Stimulated activated CD4-positive, alpha-beta T cell treated with anti-CD3 and anti-CD28 coated beads, Interleukin-1b, Interleukin-23, amount 100 ng/mL, for 4 hours (primary cell): ENCODE measurements at places on chromosomes 2 and 18.

DNA sequence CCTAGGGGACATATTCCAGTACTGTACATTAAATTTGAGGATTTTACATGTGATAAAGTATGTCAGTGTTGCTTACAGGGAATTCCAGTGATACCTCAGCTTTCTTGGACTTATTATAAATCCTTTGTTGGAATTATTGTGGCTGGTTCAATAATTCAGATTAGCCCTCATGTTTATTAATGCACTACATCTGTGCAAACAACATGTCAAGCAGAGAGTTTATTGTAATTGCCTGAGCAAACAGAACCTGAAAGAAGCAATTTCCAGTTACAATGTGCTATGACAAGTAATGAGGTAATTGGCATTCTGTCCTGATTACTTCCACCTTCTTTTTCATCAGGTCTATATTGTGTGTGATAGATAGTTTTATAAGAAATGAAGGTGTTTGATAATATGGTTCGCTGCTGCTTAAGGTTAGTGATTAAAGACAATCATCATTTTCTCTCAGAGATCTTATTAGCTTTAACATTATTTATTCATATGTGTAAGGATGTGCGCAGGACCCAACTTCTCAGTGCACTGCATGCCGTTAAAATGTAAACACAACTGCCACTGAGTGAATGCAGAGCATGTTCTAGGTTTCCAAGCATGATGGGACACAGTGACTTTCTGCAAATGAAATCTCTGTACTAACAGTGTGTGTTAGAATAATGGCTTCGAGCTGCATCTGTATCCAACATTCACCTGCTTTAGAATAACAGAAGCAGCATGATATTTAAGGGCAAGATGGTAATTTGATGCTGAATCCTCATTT is 973.7 kb upstream of the POU3F3 start:
- DNase-seq = no peak

GRCh38 chr2:29249666-29250253 is 134.5 kb downstream of the CLIP4 start:
- no peak for DNase-seq

- DNase-seq = no peak
These were observed 107.5 kb downstream of the OSR1 start for GRCh38 chr2:19250906-19251305.

DNA sequence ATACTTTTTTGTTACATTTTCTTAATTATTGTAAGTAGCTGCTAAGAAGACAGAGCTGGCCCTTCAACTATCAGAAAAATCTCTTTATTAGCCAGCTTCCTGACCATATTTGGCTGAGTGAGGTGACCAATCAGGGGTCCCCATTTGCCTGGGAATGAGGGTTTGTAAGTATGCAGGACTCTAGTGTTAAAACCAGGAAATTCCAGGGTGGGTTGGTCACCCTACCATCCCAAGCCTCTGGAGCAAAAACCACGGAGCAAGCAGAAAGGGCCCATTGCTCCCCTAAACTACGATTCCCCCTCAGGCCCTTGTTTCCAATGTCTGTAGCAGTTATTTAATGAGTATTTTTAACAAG is 165.6 kb upstream of the NCKAP5 start:
- no peak for DNase-seq

GRCh38 chr2:149720615-149721014 is 133.0 kb upstream of the MMADHC start:
- no peak for DNase-seq

DNA sequence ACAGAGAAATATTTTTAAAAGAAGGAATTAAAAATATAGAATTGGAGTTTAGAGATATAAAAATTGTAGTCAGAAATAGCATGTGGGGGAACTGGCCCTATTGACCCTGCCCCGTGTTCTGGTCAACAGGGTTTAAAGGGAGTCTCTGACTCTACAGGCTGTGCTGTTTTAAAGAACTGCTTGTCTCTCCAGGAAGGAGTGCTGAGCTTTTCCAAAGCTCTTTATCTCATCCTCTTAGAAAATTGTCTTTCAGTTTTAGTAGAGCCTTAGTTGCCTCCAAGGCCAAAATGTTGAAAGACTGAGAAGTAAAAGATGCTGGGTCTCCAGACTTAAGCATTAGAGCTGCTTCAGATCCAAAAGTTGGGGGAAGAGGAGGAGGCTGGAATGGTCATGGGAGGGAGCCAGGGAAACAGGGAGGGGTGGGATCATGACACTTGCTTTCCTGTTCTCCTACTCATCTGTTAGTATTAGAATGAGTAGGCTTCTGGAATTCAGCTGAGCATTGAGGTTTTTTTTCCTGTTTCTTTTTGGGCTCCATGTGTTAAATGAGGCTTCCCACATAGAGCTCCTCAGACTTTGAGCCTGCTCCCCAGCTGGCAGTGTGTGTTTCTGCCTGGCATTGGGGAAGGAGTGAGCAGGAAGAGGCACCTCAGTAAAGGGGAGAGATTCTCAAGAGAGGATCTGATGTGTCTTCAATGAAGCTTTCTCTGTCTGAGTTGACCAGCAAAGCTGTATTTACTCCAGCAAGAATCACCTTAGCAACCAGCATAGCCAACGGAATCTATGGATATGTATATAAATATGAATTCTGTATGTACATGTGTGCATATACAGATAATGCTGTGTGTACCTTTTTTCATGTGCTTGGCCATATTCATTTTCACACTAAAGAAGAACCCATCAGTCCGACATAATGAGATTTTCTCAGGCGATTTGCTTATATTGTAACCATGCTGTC is 186.8 kb upstream of the FBXO11 start:
- DNase-seq = no peak
